ENCODE measurements at places on chromosomes 16 and 17.
A peak's percentile ranks its signal among the peaks of the same experiment; 100 is the strongest.

- DNase-seq, result no peak
These were observed 1.3 kb downstream of the SAMD14 start for GRCh38 chr17:50128441-50129352.

- no peak for DNase-seq
These were observed 10.4 kb downstream of the PRSS27 start for GRCh38 chr16:2709588-2709984.

DNA sequence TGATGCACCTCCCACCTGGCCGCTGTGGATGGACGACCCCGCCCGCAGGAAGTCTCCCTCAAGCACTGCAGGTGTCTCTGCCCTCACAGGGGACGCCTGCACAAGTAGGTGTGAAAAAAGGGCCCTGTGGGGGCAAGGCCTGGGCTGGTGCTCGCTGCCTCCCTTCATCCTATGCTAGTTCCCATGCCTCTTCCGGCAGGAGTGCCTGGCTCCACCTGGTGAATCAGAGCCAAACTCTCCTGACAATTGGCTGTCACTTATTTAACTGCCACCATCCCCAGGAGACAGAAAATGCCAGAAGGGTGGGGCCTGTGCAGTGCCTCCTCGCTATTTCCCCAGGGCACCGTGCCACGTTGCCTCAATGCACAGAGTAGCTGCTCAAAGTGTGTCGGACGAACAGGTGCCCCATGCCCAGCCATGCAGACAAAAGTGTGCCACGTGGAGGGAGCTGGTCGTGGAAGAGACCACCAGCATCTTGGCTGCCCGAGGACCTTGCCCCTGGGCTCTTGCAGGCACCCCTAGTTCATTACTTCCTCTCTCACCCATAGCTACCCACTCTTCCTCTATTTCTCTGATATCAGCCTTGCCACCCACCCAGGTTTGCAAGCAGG lies 170.7 kb downstream of the SEC14L1 start:
- no peak for DNase-seq

- DNase-seq, result peak; percentile 93
These were observed at the start of the genes RPS6KB1 and TUBD1 for GRCh38 chr17:59892924-59893675. TSS of gene RPS6KB1 (plus strand) at chr17:59893121. CDS start at chr17:59893185, 64 bp downstream. TSS of gene TUBD1 (minus strand) at chr17:59892943. CDS start at chr17:59891002, 1,941 bp downstream.

GRCh38 chr17:59399914-59400313 lies 68.5 kb downstream of the YPEL2 start:
- no peak for DNase-seq

DNA sequence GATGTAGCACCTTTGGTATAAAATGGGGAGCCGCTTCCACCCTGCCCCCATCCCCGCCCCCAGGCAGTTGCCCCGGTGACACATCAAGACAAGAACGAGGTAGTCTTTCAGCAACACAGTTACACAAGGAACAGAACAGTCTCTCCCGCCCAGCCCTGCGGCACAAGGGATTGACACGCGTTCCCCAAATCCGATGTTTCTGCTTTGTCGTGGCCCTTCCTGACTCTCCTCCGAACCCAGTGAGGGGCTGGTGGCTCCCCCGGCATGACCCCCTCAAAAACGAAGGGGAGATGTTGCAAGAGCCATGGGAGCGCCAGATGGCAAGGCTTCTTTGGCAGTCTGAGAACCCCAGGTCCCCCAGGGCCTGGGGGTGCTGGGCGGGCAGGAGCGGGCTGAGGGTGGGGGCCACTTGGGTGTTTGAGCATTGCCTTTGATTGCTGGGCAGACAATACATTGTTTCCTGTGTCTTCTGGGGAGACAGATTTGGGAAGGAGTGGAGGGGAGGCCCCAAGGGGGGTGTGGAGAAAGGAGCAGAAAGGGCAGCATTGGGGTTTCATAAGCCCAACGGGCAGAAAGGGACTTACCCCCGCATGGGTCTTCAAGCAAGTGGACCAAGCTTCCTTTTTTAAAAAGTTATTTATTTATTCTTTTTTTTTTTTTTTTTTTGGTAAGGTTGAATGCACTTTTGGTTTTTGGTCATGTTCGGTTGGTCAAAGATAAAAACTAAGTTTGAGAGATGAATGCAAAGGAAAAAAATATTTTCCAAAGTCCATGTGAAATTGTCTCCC lies 16.6 kb downstream of the COL1A1 start:
- no peak for DNase-seq

Measured in stimulated activated CD8-positive, alpha-beta memory T cell treated with anti-CD3 and anti-CD28 coated beads, Interleukin-2, amount 100 ng/mL, for 1 hour (primary cell).